Activated naive CD4-positive, alpha-beta T cell (primary cell): ENCODE measurements at places on chromosomes 12 and 14.

DNA sequence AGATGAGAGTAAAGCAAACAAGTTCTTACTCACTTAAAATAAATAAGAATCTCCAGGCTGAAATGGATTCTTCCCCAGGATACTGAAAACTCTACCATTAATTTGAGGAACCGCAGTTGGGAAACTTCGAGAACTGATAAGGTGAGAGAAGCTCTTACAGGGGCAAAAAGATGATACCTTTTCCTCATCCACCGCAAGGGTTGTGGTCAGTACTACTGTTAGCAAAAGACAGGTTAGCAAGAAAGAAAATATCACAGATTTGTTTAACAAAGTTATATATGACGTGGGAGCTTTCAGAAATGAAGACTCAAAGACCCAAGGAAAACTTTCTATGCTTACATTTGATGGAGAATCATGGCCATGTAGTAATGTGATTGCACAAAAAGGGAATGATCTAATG lies 441.6 kb downstream of the PCNX1 start:
- no peak for DNase-seq

DNA sequence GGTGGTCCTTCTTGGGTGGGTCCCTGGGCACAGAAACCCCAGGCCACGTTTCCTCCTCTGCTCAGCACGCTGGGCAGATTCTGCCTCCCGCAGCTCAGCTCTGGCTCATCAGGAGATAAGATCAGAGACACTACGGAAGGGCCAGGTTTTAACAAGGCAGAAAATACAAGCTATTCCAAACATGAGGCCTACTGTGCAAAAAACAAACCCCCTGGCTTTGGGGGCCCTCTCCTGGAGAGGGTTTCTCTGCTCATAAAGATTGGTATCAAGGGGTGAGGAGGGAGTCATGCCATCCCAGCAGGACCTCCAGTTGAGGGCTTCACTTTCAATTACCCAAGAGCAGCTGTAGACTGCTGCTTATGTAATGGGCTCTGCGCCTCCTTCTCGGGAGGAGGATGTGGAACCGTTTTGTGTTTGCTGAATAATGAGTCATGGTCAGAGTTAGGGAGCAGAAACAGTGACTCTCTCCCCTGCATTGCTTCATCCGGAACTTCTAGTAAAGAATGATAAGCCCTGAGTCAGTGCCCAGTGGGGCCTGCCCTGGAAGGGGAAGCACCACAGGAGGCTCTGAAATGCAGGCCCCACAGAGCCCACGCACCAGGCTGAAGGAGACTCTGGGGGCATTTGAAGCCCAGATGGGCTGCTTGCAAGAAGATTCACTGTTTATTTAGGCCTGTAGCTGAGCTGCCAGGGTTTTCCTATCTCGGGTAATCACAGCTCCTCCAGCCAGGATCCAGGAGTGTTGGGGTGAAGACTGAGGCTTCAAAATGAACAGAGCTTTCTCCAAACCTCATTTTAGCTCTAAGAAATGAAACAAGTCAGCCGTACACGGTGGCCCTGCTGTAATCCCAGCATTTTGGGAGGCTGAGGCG lies 79.3 kb downstream of the SSPN start:
- DNase-seq: no peak

DNA sequence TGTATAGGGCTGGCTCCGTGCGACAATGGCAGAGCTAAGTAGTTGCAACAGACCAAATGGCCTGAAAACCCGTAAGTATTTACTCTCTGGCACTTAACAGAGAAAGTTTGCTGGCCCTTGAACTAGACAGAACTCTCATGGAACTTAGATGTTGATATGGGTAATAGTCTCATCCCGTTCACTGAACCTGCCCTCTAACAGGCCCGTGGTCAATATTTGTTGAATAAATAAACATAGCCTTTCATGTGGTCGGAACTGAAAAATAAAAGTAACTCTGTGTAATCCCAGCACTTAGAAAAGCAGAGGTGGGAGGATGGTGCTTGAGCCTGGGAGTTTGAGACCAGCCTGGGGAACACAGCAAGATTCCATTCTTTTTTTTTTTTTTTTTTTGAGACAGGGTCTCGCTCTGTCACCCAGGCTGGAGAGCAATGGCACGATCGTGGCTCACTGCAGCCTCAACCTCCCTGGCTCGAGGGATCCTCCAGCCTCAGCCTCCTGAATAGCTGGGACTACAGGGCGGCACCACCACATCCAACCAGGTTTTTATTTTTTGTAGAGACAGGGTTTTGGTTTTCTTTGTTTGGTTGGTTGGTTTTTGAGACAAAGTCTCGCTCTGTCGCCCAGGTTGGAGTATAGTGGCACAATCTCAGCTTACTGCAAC lies 29.7 kb downstream of the KDM2B start:
- DNase-seq: no peak

- no peak for DNase-seq
Observed at GRCh38 chr12:93947486-93947885, 200.9 kb upstream of the PLXNC1 start.

- DNase-seq: no peak
Observed at GRCh38 chr12:26452511-26452910, 257.1 kb downstream of the SSPN start.
